ENCODE measurements at places on chromosomes 5 and 9.

GRCh38 chr5:16727755-16728325 lies 111.0 kb upstream of the RETREG1 start:
- peaks cover 19% of the 10 kb centered on the region for H3K4me1 ChIP-seq
- DNase-seq = no peak
- no peak overlapping the region for H3K4me3 ChIP-seq
- H3K27me3 ChIP-seq = peaks cover 4% of the 10 kb centered on the region

- no peaks in the 10 kb centered on the region for H3K27me3 ChIP-seq
- H3K4me3 ChIP-seq = no peak overlapping the region
- no peak overlapping the region for H3K27ac ChIP-seq
- peaks cover 19% of the 10 kb centered on the region for H3K4me1 ChIP-seq
Observed at GRCh38 chr5:38768412-38769211, 77.2 kb upstream of the OSMR start.

- H3K27me3 ChIP-seq = peaks cover 100% of the 10 kb centered on the region
- H3K36me3 ChIP-seq = no peaks in the 10 kb centered on the region
- no peak overlapping the region for H3K27ac ChIP-seq
- H3K4me1 ChIP-seq = peaks cover 39% of the 10 kb centered on the region
- no peak overlapping the region for H3K4me3 ChIP-seq
- no peak for DNase-seq
Observed at GRCh38 chr5:173240091-173241050, 5.4 kb upstream of the NKX2-5 start.

GRCh38 chr9:68626526-68626925 lies 78.5 kb upstream of the PIP5K1B start:
- no peak for DNase-seq
- H3K36me3 ChIP-seq = no peaks in the 10 kb centered on the region
- H3K4me3 ChIP-seq = no peak overlapping the region
- no peaks in the 10 kb centered on the region for H3K27me3 ChIP-seq

- no peak for DNase-seq
- H3K27ac ChIP-seq = peak overlapping the region; percentile 36
- H3K4me1 ChIP-seq = peaks cover 47% of the 10 kb centered on the region
- peak overlapping the region; percentile 87 for H3K4me3 ChIP-seq
- peaks cover 3% of the 10 kb centered on the region for H3K27me3 ChIP-seq
Observed at GRCh38 chr9:133460405-133461175, 812 bp downstream of the CACFD1 start.

DNA sequence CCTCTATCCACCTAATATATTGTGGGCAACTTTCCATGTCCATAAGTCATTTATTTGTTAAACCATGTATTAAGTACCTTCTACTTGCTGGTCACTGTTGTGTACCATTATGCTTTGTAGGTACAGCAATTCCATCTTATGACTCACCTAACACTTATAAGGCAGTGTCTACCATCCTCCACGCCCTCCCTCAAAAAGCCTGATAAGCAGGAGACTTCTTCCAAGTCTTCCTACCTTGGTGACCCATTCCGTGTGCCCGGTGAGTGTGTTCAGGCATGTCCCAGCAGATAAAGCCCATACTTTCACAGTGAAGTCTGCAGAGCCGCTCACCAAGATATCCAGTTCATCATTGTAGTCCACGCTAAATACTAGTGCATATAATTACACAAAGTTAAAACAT lies 17.4 kb downstream of the FBXW2 start:
- peaks cover 63% of the 10 kb centered on the region for H3K36me3 ChIP-seq
- peak overlapping the region; percentile 94 for H3K27ac ChIP-seq
- peaks cover 7% of the 10 kb centered on the region for H3K4me1 ChIP-seq
- H3K4me3 ChIP-seq = no peak overlapping the region
- no peaks in the 10 kb centered on the region for H3K27me3 ChIP-seq
- DNase-seq = no peak

DNA sequence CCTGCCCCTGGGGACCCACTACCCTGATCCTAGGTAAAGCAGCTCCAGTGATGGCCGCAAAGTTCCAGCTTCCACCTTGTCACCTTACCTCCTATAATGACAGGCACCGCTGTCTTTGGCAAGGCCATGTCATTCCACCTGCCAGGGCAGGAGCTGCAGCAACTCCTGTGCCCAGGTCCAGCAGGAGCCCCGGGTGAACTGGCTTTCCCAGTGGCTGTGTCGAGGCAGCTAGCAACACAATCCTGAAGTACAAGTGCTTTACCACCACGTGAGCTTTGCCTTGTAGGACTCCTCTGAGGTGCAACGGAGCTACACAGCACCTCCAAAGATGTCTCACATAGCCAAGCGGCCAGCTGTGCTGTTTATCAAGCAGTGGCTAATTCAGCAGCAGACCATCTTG lies 20.7 kb upstream of the MGAT1 start:
- H3K27ac ChIP-seq = no peak overlapping the region
- peaks cover 13% of the 10 kb centered on the region for H3K27me3 ChIP-seq
- H3K36me3 ChIP-seq = peaks cover 8% of the 10 kb centered on the region
- peaks cover 52% of the 10 kb centered on the region for H3K4me1 ChIP-seq
- H3K4me3 ChIP-seq = no peak overlapping the region

GRCh38 chr5:153824909-153825308 lies 213.8 kb downstream of the FAM114A2 start:
- no peak for DNase-seq
- H3K4me1 ChIP-seq = peaks cover 47% of the 10 kb centered on the region
- H3K36me3 ChIP-seq = no peaks in the 10 kb centered on the region
- no peak overlapping the region for H3K27ac ChIP-seq

GRCh38 chr9:68739621-68740174 lies 34.7 kb downstream of the PIP5K1B start:
- no peak overlapping the region for H3K4me3 ChIP-seq
- H3K27me3 ChIP-seq = peaks cover 3% of the 10 kb centered on the region
- DNase-seq = no peak
- H3K36me3 ChIP-seq = no peaks in the 10 kb centered on the region
- peaks cover 4% of the 10 kb centered on the region for H3K4me1 ChIP-seq

- DNase-seq = no peak
- no peaks in the 10 kb centered on the region for H3K27me3 ChIP-seq
- H3K4me3 ChIP-seq = no peak overlapping the region
- no peaks in the 10 kb centered on the region for H3K36me3 ChIP-seq
- H3K27ac ChIP-seq = no peak overlapping the region
Observed at GRCh38 chr9:85225180-85225579, 516.6 kb downstream of the AGTPBP1 start.

DNA sequence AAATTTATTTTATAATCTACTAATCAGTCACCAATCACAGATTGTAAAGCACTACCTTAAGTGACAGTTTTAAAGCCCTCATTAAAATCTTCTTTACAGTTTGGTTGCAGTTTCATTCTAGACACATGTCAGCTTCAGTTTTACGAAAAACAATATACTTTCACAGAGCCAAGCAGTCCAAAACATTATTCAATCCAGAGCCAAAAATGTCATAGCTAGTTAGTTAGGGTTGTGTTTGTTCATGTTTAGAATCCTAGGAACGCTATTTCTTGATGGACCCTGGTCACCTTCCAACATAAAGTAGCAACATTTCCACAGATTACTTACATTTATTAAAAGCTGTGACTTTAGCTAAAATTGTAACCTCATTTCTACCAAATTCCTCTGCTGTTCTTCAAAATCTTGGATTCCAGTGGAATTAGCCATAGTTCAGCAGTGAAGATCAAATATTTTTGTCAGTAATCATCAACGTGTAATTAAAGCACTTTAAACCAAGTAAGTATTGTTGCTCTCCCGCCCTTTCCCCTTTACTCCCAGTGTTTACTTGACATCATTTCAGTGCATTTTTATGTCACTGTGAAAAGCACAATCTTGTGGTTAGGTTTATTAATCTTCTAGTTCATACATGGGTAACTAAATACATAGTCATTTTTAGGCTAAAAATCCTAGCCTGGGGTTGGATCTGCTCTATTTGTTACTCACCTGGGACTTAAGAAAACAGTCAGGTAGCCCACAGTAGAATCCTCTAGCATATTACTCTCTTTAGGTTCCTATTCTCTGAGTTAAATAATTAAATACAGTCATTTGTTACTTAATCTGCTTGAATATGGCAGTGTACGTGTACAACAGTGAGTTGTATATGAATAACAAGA lies 74.3 kb downstream of the NIPBL start:
- DNase-seq = no peak

- H3K27ac ChIP-seq = no peak overlapping the region
- no peak for DNase-seq
- no peak overlapping the region for H3K4me3 ChIP-seq
- peaks cover 21% of the 10 kb centered on the region for H3K36me3 ChIP-seq
- H3K27me3 ChIP-seq = peaks cover 2% of the 10 kb centered on the region
Observed at GRCh38 chr5:132209901-132210545, 17.6 kb downstream of the P4HA2 start.
